Stimulated activated CD8-positive, alpha-beta memory T cell treated with anti-CD3 and anti-CD28 coated beads, Interleukin-12 subunit alpha, Interleukin-12 subunit beta, amount 100 ng/mL, for 1 hour (primary cell): ENCODE measurements at places on chromosomes 11 and 22.

DNA sequence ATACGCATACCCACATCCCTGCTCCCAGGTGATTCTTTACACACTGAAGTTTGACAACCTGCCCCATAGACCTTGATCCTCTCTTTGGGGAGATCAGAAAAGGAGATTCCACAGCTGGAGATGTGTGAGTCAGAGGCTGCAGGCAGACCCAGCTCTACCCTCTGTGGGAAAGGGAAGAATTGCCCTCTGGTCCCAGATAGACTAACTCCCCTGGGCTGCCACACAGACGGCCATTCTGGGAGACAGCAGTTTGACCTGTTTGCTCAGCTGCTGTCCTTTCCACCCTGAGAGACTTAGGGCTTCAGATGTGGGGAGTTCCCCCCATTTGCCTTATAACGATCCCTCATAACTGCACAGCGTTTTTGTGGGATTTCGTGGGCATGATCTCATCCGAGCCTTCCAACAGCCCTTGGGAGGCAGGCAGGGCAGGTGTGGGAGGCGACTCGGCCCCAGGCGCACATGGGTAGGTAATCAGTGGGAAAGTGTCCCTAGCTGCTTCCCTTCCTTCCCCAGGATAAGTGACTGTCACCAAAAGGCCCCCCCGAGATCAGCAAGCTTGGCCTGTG is 14.1 kb downstream of the FAM83F start:
- no peak for DNase-seq

DNA sequence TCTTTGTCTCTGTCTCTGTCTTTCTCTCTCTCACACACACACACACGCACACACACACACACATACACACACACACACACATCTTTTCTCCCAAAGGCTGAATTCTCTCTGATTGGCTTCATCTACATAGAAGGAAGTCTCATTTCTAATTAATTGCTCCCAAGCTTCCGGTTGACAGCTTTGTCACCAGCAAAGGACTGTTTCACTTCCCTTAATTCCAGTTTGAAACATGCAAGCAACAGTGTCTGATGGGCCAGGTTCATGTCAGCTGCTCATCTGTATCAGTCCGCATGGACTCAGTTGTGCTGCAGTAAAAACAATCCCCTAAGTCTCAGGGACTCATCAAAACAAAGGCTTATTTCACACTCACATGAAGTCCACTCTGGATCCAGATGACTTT is 16.2 kb upstream of the PVALB start:
- DNase-seq, result no peak

DNA sequence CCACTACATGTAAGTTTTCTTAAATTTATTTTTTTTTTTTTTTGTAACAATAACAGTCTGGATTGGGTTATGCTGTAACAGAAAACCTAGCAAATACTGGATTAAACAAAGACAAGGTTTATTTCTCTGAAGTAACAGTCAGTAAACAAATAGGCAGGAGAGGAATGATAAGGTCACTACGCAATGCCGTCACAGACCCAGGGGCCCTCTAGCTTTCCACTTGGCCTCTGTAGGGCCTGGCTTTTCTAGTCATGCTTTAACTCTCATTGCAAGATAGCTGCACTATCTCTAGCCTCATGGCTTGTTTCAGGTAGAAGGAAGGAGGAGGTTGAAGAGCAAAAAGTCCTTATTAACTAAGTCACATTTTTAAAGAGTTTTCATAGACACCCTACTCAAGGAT is 6.5 kb downstream of the OR10A6 start:
- no peak for DNase-seq

GRCh38 chr11:131864228-131864627 is 493.8 kb downstream of the NTM start:
- DNase-seq, result no peak

DNA sequence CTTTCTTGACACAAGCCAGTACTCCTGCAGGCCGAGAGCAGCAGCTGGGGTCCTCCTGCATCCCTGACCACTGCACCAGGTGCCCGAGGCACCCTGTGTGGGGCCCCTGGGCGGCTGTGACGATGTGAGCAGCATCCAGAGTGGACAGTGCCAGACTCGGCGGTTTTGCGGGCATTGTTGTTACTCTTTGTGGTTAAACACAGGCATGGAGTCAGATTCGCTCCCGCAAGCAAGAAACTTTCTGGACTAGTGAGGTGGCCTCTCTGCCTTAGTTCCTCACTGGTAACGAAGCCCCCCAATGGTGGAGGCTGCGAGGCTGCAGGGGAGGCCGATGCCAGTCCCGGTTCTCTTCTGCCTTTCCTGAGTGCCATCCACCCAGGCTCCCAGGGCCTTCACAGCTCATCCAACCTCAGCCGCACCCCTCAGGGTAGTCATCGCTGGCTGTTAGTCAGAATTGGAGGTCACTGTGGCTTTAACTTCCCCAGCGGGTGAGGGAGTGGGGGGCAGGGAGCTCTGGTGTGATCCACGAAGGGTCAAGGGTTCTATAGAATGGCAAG is 3.7 kb upstream of the CLDN5 start:
- DNase-seq, result no peak

DNA sequence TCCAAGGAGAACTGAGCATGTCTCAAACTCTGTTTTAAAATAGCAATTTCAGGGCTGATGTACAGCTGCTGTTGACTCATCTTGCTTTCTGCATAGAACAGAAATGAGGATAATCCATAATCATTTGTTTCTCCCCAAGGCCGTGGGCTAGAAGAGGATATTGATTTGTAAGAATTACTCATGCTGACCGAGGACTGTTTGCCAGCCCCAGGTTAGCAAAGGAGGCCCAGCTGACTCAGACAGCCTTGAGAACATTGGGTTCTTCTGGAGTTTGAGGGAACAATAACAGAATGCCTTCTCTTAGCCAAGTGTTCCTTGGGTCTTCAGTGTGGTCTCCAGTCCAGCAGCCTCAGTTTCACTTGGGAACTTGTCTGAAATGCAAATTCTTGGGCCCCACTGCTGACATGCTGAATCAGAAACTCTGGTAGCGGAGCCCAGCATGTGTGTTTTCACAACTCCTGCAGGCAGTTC is 92.0 kb downstream of the ZC3H12C start:
- DNase-seq, result no peak

- no peak for DNase-seq
Measured at GRCh38 chr11:33263549-33263948, 6.4 kb downstream of the HIPK3 start.

- no peak for DNase-seq
Measured at GRCh38 chr11:9717719-9718118, 53.8 kb downstream of the SWAP70 start.

DNA sequence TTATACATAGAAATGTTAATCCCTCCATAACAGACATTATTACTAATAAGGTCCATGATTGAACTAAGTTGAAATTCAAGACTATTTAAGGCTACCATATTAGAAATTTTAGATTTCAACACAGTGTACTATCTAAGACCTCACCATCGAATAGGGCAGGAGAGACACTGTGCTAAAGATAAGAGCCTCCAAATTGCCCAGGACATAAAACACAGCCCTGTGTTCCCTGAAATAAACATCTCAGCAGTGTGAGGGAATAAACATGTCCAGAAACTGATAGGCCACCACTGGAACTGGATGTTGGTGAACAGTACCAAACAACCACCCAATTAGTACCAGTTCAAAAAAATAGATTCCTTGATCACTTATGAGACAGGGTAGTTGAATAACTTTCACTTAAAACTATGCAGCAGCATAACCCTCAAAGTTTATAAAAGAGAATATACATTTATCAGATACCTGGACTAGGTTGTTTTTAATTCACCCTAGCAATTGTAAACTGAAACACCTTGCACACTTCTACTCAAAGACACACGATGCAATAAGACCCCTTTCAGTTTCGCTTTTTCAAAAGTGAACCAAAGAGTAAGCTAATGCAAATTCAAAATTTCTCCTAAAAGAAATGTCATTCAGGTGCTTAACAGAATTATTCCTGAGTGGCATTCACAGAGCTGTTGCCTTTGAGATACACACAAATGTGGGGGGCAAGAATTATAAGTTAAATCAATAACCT is 34.3 kb downstream of the USP28 start:
- DNase-seq, result no peak

DNA sequence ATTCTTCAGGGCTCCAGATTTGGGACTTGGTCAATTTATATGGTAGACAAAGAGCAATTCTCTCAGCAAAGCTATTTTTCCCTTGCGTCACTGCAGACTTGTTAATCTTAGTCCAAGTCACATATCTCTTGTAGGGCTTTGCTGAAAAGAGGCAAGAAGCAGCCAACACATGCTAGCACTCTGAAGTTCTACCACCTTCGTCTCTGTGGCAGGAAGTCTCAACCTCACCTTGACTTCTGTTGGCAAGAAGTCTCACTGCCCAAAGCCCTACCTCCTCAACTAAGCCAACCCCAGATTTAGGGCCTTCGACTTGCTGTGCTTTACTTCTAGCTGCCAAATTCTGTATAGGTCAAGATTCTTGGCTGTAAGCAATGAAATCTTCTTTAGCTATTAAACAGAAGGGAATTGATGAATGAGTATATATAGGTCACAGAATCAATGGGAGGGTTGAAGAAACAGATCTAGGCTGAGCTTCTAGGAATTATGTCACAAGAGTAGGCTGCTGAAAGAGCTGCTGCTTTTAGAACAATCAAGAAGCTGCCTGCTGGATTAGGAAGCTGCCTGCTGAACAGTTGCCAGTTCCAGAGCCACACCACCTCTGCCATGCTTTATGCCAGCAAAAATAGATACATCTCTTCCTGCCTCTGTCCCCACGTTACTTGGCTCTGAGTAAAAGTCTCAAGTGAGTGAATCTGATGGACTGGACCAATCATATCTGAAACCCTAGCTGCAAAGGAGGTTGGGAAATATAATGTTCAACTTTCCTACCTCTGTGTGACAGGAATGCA is 17.6 kb upstream of the NCR3LG1 start:
- no peak for DNase-seq

- no peak for DNase-seq
Measured at GRCh38 chr11:77151804-77152509, 23.9 kb downstream of the MYO7A start.

GRCh38 chr11:124898711-124899110 is 1.0 kb upstream of the ROBO4 start:
- DNase-seq, result no peak

DNA sequence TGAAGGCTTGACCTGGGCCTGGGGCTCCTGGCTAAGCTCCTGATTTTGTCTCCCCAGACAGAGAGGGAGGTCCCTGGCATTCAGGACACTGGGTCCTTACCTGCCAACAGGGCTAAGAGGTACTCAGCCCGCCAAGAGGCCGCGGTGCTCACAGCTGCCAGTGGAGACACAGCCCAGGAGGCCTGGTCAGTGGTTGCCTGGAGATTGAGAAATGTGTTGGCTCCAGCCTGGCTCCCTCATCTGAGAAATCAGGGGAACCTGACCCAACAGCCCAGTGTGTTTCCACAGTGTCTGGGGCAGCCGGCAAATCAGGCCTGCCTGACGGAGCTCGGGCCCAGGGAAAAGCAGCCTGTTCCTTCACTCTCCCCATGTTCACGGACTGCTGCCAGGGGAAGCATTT is 79.4 kb upstream of the NAV2 start:
- DNase-seq, result no peak

DNA sequence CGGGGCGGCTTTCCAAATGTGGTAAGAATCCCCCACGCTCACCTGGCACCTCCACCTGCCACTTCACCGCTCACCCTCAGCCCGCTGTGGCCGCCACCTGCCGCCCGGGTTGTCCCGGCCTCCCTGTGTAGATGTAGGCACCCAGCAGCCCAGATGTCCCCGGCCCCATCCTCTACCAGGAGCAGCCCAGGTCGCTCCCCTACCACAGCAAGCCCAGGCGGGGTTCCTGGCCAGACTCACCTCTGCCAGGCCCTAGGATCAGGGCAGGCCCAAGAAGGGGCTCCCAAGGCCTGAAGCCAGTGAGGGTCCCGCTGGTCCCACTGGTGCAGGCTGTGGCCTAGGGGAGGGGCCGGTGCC is 27.4 kb downstream of the MOB2 start:
- no peak for DNase-seq

DNA sequence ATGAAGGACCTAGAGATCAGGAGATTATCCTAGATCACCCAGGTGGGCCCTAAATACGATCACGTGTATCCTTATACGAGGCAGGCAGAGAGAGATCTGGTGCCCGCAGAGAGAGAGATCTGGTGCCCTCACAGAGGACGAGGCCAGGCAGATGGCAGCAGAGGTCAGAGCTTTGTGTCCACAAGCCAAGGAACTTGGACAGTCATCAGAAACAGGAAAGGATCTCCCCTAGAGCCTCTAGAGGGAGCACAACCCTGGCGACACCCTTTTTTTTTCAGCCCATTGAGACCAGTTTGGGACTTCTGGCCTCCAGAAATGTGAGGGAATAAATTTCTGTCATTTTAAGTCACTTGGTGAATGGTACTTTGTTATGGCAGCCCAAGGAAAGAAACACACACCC is 25.5 kb upstream of the TIMP3 start:
- DNase-seq, result no peak

DNA sequence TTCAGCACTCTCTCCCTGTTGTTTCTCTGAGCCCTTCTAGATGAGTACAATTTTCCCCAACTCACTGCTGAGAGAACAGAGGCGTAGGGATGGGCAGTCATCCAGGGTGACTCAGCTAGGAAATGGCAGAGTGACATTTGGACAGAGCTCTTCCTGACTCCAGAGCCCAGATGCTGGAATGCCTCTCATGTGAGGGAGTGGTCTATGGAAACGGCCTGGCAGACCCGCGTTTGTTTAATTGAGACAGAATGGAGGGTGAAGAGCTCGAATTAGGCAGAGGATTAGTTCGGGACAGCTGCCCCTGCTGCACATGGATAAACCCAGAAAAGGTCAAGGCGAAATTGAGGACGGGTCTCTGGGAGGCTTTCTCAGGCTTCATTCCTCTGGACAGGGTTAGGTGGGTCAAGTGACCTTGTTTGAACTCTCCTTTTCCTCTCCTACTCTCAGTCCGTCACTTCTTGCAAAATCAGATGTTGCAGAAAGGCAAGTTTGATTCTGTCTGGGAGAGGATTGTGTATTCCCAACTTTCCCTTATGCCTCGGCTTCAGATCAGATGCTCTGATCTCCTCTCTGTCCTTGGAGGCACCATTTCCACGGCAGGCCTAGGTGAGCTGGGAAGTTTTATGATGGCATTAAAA is 7.6 kb upstream of the LMO2 start:
- DNase-seq, result no peak

DNA sequence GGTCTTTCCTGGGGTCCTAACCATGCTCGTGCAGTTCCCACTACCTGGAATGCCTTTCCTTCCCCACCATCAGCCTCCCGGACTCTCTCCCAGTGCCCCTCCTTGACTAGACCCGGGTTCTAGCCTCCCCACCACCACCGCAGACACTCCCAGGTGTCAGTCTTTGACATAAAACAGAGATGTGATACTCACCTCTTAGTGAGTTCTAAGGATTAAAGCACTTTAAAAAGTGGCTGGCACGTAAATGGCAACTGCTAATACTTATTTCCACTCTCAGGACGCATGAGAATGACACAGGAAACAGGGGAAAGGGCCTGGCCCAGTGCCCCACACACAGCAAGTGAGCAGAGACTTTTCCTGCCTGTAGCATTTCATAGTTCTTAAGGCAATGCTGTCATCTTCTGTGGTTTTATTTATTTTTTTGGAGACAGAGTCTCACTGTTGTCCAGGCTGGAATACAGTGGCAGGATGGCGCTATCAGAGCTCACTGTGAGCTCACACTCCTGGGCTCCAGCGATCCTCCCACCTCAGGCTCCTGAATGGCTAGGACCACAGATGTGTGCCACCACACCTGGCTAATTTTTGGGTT is 1.9 kb upstream of the SLC25A45 start:
- no peak for DNase-seq

GRCh38 chr11:68312780-68313573 is 586 bp downstream of the LRP5 start:
- DNase-seq, result no peak

- DNase-seq, result no peak
Measured at GRCh38 chr11:131506348-131506747, 135.9 kb downstream of the NTM start.
